ENCODE measurements at places on chromosomes 1 and 21.
A peak's percentile ranks its signal among the peaks of the same experiment; 100 is the strongest.

DNA sequence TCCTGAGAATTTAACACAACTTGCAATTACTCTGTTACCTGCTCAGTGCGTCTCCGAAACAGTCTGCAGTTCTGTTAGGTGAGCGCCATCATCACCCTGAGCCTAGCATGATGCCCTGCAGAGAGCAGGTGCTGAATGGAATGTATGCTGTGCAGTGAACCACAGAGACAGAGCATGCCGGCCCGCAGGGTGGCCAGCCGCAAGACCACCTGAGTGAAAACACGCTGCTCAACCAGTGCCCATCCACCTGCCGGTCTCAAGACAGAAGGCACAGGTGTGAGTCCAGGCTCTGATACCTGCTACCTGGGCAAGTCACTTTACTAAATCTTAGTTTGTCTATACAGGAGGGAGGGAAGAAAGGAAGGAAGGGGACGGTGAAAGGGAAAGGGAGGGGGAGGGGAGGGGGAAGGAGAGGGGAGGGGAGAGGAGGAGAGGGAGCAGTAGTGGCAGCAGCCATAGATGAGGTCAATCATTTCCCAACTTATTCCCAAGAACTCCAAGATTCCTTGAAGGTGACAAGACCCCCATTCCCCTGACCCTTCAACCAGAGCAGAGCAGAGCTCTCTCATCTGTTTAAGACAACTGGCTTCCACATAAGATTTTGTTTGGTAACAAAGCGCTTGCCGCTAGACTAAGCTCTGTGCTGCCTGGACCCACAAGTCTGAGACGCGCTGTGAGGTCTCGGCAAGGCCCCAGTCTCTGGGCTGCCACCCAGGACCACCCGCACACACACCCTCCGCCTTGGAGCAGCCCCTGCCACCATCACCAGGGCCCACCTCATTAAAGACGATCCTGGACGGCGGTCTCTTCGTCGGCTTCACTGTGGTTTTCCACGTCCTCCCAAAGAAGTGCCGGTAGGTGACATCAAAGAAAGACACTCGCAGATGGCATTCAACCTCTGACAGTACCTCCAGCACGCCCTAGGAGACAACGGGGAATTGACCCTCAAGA, 14.5 kb downstream of the NPHP4 start:
- no peak for DNase-seq

DNA sequence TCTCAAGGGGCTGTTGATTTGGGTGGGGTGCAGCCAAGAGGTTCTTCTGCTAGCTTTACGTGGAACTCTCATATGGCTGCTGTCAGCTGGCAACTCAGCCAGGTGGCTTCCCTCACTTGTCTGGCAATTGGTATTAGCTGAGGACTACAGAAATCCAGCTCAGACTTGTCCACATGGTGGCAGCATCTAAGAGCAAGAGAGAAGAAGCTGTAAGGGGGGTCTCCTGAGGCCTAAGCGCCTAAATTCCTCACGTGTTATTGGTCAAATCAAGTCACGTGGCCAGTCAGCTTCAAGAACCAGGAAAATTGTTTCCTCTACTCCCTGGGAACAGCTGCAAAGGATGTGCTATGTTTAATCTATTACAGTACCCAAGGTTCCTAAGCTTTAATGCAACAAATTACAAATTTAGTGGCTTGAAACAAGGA, 4.2 kb upstream of the DYRK3 start:
- peak; percentile 59 for DNase-seq

DNA sequence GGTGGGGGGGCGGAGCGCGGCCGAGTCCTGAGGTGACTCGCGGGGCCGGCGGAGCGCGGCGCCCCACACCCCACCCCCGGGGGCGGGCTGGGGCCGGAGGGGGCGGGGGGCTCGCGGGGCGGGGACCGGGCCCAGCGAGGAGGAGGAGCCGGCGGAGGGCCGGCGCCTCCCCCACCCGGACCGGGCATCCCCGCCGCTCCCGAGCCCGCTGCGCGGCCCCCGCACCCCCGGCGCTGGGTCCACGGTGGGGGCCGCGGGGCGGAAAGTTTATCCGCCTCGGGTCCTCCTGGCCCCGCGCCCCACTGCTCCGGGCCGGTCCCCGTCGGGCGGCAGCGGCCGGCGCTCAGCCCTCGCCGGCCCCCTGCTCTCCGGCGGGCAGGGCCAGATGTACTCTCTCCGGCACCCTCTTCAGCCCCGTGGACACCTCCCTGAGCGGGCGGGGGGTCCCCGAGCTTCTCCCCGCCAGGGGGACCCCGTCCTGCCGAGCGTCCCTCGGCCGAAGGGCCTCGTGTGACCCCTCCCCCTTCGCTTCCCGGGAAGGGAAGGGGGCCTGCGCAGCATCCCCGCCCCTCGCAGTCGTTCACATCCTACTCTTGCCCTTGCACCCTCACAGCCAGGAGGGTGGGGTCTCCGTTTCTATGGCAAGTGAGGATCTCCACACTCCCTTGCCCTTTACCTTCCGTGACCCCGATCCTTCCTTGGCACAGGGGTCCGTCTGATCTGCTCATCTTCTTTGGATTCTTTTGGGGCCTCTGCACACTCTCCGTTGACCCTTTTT, 663 bp downstream of the CAMTA1 start:
- DNase-seq: no peak

GRCh38 chr1:17065666-17066065, 11.8 kb upstream of the SDHB start:
- no peak for DNase-seq

DNA sequence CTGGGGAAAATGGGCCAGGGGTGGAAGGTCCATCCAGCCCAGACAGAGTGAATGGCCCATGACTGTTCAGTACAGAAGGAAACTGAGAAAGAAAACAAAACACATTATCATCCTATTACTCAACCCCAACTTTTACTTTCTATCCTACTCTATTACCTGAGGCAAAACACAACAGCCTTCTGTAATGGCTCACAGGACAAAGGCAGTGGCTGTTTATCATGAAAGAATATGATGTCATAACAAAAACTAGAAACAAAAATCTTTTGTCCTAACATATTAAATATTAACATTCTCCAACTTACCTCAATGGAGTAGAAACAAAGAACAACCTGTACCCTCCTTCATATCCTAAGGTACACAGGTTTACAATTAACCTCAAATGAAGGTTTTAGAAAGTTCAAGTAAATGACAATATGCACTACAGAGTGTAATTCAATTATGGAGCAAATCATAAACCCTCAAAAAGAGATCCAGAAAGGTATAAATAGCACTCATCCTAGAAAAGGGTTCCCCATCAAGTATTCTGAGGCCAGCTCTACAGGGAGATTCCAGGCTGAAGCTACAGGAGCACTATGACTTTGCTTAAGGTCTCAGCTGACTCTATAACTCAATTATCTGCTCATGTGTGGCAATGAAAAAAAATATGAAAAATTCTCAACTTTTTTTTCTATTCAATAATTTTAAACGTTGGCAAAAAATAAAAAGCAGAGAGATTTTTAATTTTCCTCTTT, 15.1 kb downstream of the ELK4 start:
- DNase-seq: no peak

- DNase-seq: no peak
Observed at GRCh38 chr1:231162297-231162969, 575 bp downstream of the TRIM67 start.

- DNase-seq: no peak
Observed at GRCh38 chr1:202661136-202661845, 49.0 kb downstream of the SYT2 start.

DNA sequence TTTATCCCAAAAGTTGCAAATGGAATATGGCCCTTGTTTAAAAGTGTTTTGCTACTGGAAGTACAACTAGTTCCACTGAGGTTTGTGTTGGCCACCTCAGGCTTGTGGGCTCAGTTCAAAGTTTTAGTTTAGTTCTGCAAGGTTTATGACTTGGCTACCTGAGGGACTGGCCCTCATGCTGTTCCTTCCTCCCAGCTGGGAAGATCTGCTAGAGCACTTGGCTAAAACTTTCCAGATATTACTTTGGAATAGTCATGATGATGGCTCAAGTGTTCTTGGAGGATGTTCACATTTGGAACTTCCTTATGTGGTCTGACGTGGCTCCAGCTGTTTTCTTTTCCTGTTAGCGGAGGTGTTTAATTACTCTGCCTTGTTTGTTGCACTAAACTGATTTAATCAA, 110.2 kb upstream of the IVNS1ABP start:
- DNase-seq: no peak

DNA sequence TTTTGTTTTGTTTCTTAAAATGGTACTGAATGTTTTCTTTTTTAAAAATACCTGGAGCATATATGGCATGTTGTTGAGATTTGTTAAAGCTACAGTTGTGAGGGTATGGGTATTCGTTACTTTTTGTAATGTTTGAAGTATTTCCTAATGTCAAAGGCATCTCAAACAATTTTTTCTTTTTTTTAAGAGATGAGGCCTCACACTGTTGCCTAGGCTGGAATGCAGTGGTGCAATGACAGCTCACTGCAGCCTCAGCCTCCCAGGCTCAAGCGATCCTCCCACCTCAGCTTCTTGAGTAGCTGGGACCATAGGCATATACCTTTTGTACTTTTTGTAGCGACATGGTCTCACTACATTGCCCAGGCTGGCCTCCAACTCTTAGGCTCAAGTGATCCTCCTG, 16.1 kb downstream of the CLCN6 start:
- no peak for DNase-seq

GRCh38 chr1:41823471-41823870, 95.3 kb downstream of the HIVEP3 start:
- no peak for DNase-seq

DNA sequence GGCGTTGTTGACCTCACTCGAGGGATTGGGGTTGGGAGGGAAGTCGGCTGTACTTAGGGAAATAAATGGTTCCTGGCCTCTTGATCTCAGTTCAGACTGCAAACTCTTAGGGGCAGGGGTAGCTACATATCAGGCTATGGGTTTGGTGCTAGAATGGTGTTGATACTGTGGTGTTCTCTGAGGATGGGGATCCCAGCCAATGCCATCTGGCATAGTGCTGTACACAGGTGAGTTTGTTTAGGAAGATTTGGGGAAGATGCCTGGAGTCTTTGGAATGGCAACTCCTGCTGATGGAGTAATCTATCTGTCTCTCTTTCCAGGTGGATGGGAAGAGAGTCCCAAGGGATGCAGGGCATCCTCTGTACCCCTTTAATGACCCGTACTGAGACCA, 14.3 kb upstream of the NASP start:
- DNase-seq: no peak

- no peak for DNase-seq
Observed at GRCh38 chr1:21068937-21069336, 107.8 kb downstream of the EIF4G3 start.

DNA sequence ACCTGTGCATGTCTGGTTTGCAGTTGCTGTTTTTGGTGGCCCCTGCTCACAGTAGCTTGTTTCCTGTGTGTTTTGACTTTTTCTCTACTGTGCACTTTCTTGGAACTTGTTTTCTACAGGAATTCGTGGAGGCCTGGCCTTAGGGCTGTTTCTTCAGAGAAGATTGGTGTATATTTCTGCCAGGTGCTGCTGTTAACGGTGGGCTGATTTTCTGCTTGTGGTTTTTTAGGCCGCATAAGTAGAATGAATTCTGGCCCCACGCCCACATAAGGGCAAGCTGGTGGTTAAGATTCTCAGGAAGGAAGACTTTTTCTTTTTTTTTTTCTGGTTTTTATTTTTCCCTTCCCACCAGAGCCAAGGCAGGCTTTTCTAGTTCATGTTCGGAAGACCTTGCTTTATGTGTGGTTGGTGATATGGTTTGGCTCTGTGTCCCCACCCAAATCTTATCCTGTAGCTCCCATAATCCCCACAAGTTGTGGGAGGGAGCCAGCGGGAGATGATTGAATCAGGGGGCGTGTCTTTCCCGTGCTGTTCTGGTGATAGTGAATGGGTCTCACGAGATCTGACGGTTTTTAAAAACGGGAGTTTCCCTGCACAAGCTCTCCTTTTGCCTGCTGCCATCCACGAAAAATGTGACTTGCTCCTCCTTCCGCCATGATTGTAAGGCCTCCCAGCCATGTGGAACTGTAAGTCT, 71.5 kb upstream of the DISP3 start:
- no peak for DNase-seq

DNA sequence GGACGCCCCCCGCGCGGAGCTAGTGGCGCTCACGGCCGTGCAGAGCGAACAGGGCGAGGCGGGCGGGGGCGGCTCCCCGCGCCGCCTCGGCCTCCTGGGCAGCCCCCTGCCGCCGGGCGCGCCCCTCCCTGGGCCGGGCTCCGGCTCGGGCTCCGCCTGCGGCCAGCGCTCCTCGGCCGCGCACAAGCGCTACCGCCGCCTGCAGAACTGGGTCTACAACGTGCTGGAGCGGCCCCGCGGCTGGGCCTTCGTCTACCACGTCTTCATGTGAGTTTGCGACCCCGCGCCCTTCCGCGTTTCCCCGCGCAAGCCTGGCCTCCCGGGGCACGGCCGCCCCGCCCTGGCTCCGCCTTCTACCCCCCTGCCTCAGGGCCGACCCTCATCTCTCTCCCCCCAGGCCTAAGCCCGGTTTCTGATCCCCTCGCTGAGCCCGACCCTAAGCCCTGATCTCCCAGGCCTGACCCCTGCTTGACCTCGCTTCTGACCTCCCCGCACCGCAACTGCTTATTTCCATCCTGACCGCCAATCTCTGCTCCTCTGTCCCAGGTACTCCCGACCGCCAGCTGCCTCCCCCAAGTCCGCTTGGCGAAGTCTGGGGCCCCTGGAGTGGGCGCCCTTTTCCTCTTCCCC, 669 bp downstream of the KCNQ4 start:
- DNase-seq: no peak

DNA sequence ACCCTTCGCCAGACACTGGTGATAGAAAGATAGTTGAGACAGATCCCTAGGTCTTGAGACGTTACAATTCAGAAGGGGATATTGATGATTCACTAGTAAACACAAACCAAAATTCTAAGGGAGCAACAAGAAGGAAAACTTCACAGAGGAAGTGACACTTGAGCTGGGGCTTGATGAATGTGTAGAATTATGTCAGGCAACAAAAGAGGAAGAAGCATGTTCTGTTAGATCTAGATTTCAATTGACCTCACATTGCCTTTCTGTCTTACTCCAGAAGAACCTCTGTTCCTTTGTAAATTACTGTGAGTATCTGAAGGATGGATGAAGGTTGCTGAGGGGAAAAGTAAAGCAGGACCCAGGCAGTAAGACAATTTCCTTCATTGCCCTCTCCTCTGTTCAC, 328.2 kb downstream of the KCTD3 start:
- DNase-seq: no peak

- no peak for DNase-seq
Observed at GRCh38 chr1:181251713-181252075, 163.2 kb downstream of the IER5 start.

DNA sequence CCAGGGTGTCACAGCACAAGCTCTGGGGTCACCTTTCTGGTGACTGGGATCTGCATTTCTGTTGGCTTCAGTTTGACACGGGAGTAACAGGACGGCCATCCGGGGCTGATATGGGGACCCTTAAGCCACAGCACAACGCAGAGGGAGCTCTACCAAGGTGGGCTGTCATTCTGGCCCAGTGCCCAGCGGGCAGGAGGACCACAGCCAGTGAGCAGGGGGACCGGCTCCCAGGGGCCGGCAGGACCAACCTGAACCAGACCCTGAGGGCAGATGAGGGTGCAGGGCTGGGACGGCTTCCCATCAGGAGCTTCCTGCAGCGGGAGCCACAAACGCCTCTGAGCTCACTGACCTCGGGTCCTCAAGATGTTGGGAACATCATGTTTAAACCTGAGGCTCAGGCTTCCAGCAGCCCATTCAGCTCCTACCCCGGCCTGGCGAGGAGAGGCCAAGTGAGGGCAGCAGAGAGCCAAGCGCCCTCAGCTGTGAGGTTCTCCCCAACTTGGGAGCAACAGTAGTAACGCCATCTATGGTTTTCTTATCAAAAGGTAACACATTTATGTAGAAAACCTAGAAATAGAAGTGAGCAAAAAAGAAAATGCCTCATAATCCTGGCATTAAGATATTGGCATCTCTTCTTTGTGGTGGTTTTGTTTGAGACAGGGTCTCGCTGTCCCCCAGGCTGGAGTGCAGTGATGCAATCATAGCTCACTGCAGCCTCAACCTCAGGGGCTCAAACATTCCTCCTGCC, 26.8 kb downstream of the TMEM201 start:
- peak; percentile 32 for DNase-seq

All from NCI-H460 (cell line).